ENCODE measurements at places on chromosomes 12 and 14.

- no peak for DNase-seq
Observed at GRCh38 chr12:69966839-69967238, 141.8 kb downstream of the MYRFL start.

DNA sequence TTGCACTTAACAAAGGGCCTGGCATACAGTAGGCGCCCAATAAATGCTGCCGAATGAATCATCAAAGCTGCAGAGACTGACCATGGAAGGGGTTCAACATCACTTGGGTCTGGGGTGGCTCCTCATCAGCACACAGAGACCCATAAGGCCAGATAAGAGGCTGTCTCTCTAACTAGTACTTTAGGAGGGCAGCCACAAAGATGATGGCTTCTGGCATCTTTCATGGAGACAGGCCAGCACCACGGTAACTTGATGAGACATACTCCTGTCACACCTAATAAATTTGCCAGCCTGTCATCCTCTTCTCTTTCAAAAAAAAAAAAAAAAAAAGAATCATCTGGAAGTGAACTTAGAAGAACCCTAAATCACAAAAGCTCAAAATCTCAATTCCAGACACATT, 3.4 kb downstream of the PRIMA1 start:
- no peak for DNase-seq

GRCh38 chr14:70416338-70416724, 559 bp downstream of the SYNJ2BP start:
- no peak for DNase-seq

GRCh38 chr12:7729746-7730145, 17.4 kb downstream of the CLEC4C start:
- DNase-seq: no peak

- DNase-seq: peak; percentile 71
Observed at GRCh38 chr14:23829736-23830471, 123.7 kb upstream of the DHRS4 start.

DNA sequence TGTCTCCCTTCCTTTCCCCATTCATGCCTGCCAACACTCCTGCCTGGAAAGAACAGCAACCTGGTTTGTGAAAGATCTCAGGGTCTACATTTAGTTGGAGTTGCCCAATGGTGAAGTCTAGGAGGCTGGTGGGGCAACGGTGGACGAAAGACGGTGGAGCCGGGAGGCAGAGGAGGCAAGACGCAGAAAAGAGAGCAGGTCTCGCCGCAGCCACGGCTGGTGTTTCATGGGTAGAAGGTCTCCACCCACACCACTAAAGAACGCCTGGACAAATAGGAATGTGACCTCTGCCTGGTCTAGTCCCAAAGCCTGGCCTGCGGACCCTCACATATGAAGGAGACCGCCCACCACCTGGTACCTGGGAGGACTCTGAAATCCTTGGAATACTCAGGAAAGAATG, 185.6 kb downstream of the ALG10 start:
- DNase-seq: no peak

GRCh38 chr14:104956290-104956890, 21.8 kb downstream of the AHNAK2 start:
- DNase-seq: no peak

DNA sequence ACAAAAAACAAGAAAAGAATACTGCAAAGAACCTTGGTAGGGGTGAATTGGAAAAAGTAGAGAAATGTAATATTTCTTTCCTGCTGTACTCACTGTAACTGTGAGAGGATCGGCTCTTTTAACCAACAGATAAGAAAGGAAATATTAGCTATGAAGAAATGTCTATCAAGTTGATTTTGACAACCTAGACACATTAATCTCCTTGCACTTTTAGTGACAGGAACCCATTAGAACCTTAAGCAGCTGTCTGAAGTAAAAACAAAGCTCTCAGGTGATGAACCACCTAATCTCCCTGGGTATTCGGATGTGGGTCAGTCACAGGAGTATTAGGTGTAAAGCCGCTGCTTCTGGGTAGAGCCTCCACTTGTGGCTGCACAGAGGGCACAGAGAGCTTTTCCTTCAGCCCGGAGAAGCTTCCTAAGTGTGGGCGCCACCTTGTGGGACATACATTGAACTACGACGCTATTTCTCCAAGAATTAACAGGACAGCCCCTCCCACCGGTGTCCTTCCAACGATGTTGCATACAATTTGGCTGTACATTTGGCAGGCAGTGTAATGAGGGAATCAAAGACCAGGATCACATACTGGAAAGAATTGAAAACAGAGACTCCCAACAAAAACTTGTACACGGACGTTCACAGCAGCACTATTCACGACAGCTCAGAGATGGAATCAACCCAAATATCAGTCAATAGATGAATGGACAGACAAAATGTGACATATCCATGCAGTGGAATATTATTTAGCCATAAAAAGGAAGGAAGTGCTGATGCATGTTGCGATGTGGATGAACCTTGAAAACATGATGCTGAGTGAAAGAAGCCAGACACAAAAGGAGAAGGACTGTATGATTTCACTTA, 28.9 kb upstream of the MAPKAPK5 start:
- peak; percentile 87 for DNase-seq

GRCh38 chr12:40768125-40768864, 76.1 kb downstream of the CNTN1 start:
- no peak for DNase-seq

GRCh38 chr12:131513606-131514005, 197.3 kb upstream of the SFSWAP start:
- no peak for DNase-seq

DNA sequence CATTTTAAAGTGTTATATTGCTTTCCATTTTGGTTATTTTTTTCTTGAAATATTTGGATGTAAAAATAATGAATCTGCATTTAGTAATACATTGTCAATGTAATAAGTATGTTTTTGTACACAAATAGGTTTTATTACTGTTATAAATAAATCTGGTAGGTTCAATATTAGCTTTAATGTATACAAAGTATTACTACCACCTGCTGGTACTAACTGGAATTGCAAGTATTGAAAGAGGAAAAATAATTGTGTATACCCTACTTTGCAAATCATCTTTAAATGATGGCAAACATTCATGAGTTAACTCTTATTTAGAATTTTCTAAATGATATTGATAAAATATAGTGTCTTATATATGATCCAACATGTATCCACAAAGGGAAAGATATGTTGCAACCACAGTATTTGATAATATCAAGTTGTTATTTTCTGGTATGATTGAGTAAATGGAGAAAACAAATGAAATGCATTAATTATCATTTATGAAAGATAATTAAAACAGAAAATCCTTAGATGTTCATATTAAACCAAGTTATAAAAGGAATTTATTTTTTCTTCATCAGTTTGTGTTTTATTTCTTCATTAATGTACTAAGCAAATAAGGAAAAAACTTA, 3.2 kb downstream of the OR4K2 start:
- DNase-seq: no peak

DNA sequence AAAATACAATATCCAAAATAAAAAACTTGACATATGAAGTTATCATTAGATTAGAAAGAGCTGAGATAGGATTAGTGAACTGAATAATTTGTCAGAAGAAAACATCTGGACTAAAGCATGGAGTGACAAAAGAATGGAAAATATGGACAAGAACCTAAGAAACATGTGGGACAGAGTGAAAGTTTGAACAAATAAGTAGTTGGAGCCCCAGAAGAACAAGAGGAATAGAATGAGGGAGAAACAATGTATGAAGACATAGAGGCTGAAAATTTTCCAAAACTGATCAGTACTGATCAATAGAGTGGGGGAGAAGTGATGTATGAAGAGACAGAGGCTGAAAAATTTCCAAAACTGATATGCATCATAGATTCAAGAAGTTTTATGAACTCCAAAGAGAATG, 170.6 kb upstream of the CRY1 start:
- no peak for DNase-seq

DNA sequence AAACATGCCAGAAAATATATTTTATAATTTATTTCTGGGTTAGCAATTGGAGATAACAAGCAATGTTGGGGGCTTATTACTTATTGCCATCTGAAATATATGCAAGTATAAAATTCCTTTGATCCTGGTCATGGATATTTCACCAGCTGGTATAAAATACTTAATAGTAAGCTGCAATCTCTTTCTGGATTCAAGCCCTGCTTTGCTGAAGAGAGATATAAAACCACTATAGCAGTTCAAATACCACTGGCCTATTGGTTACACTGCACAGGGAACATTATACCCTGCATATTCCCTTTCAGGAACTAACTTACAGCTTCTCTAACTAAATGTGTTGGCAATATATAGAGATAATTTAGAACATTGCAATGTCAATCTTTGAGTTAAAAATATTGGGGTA, 546.2 kb upstream of the ATP2B1 start:
- DNase-seq: peak; percentile 3

- no peak for DNase-seq
Observed at GRCh38 chr12:54021432-54022013, 6.7 kb upstream of the HOXC6 start.

DNA sequence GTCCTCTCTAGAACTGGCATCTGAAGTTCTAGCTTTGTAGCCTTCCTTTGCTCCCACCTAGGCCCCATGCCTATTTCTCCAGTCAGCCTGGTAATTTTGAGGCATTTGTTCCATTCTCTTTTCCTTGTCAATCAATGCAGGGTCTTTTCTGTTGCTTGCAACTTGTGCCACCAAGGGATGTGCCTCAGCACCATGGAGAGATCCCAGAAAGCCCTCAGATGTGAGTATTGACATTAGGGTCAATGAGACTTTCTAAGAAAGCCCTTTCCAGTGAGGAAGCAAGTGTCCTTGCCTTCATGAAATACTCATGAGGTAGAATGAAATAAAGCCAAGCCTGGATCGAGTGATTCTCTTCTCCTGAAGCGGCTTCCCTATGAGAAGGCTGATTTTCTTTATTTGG, 213.9 kb downstream of the SLC15A4 start:
- no peak for DNase-seq

- no peak for DNase-seq
Observed at GRCh38 chr14:23181946-23182345, 1.5 kb downstream of the SLC7A8 start.

DNA sequence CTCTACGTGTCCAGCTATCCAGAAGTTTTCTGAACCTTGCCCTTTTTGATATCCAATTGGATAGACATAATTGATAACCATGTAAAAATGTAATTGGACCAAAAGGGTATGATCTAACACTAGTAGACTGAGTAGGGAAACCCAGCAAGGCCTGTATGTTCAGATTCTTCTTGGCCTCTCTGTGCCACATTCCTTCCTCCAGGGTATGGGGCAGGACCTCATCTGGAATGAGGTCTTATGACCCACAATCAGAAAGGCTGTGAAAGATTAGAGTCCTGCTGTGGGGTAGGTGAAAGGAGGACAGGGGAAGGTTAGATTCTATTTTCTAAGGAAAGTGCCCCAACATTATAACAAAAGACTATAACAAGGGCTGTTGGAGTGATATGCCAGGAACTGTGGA, 51.3 kb upstream of the A2ML1 start:
- DNase-seq: no peak

GRCh38 chr12:3947781-3948180, 74.6 kb upstream of the PARP11 start:
- no peak for DNase-seq

GRCh38 chr12:118680356-118680963, 300.9 kb upstream of the SRRM4 start:
- DNase-seq: no peak

GRCh38 chr14:75579882-75580281, 1.5 kb downstream of the FLVCR2 start:
- peak; percentile 13 for DNase-seq

- DNase-seq: no peak
Observed at GRCh38 chr14:44422699-44423098, 84.4 kb downstream of the FSCB start.

GRCh38 chr14:40402957-40403356, 970.7 kb upstream of the FBXO33 start:
- DNase-seq: no peak

DNA sequence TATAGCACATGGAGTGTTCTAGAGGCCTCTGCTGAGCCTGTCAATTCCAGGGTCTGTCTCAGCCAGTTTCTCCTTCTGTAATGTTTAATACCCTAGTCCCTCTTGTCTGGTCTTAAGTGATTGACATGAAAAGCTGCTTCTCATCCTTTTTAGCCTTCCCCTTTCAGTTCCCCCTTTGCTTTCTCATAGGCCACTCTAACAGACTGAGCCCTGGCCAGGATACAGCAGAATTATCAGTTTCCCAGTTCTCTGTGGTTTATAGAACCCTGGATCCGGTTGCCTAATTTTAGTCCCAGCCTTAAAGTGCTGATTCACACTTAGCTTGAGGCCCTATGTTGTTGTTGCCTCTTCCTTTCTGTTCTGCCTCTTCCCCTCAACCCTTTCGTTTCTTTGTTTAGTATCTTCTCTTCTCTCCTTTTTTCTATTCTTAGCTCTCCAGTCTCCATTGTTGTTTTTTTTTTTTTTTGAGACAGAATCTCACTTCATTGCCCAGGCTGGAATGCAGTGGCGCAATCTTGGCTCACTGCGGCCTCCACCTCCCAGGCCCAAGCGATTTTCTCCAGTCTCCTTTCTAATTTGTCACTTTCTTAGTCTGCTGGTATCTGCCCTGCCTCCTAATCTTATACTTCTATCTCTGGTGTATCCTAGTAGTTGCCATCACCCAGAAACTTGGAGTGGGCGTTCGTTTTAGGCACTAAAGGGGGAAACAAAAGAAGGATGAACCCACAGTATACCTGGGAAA, 2.9 kb upstream of the BIN2 start:
- peak; percentile 69 for DNase-seq

DNA sequence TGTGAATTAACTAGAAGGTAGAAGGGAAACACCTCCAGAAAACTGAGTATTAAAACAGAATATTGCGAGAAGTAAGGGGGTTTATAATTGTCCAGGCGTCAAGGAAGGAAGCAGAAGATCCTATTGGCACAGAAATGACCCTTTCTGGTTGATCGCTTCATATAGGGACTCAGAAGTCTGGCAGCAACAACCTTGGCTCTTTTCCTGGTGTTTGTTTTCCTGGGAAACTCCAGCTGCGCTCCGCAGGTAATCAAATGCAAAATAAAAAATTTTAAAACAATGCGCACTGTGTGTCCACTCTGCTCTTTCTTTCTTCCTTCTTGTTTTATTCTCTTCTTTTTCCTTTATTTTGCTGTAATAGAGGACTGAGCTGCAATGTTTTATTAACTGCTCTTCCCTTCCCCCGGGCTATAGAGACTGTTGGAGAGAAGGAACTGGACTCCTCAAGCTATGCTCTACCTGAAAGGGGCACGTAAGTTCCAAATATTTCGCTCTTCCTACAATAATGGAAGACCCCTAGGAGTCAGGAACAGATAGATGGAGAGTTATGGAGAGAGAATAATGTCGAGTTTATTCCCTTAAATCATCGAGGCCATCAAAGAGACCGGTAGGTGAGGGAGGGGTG, 737 bp downstream of the SPX start:
- DNase-seq: no peak

- DNase-seq: no peak
Observed at GRCh38 chr12:110760204-110760609, 17.5 kb upstream of the PPP1CC start.

Data from fibroblast of gingiva (primary cell).